ENCODE measurements at places on chromosomes 7 and 10. TPM values are rescaled to one million over a fixed set of nuclear protein-coding genes. Genes with fewer than 3 reads are reported as not detected.

The TMEM139 gene
- not detected for total RNA-seq

The ANXA8 gene
- not detected for total RNA-seq

The SP4 gene
- 4.9 TPM for total RNA-seq

The PRRT4 gene
- total RNA-seq = under 0.01 TPM

The C10orf53 gene
- total RNA-seq = not detected

The TMEM236 gene
- 0.17 TPM for total RNA-seq

The PIK3CG gene
- not detected for total RNA-seq

The CALCR gene
- total RNA-seq = not detected

The HILPDA gene
- 30.8 TPM for total RNA-seq

The ADCYAP1R1 gene
- total RNA-seq = not detected

The ZNF239 gene
- total RNA-seq = 6.2 TPM

The PAX2 gene
- total RNA-seq = not detected

The SEPTIN7 gene
- total RNA-seq = 181 TPM

The PLEKHA8 gene
- total RNA-seq = 15.5 TPM

The TSPAN33 gene
- total RNA-seq = 0.17 TPM

The MMD2 gene
- not detected for total RNA-seq

The DRGX gene
- not detected for total RNA-seq

The MRM2 gene
- 14.9 TPM for total RNA-seq

The SFTPA2 gene
- total RNA-seq = not detected

The TAF5 gene
- total RNA-seq = 3.0 TPM

The GATA3 gene
- total RNA-seq = not detected

The DNAJC2 gene
- total RNA-seq = 13.6 TPM

The NPSR1 gene
- total RNA-seq = not detected

The OR6V1 gene
- not detected for total RNA-seq

The LEP gene
- 2.8 TPM for total RNA-seq

The ATOH7 gene
- not detected for total RNA-seq

The TAC1 gene
- total RNA-seq = under 0.01 TPM

The TCAF2 gene
- 1.5 TPM for total RNA-seq

The TBC1D12 gene
- 13.9 TPM for total RNA-seq

The SLC29A4 gene
- 6.4 TPM for total RNA-seq

The STAM gene
- total RNA-seq = 21.6 TPM

The HTRA1 gene
- total RNA-seq = 109 TPM

The MGAM2 gene
- not detected for total RNA-seq

The ADRB1 gene
- not detected for total RNA-seq

The PALD1 gene
- total RNA-seq = 0.33 TPM

The VKORC1L1 gene
- total RNA-seq = 12.7 TPM

The WASHC2C gene
- total RNA-seq = 64.1 TPM

The C1GALT1 gene
- 12.3 TPM for total RNA-seq

The LAMB1 gene
- 440 TPM for total RNA-seq

The SHTN1 gene
- 0.26 TPM for total RNA-seq

The CLCN1 gene
- under 0.01 TPM for total RNA-seq

The RBM20 gene
- under 0.01 TPM for total RNA-seq

The GNAI1 gene
- 68.9 TPM for total RNA-seq

The SPDYE8 gene
- total RNA-seq = not detected

All from fibroblast of lung (primary cell).